ENCODE measurements at places on chromosomes 5 and 9. TPM values are rescaled to one million over a fixed set of nuclear protein-coding genes. Genes with fewer than 3 reads are reported as not detected.

The CCDC152 gene
- total RNA-seq, result 0.23 TPM

The SLC25A2 gene
- total RNA-seq, result not detected

The FBP1 gene
- total RNA-seq, result 1.7 TPM

The SECISBP2 gene
- 42.0 TPM for total RNA-seq

The DDX4 gene
- not detected for total RNA-seq

The ENTPD8 gene
- 0.10 TPM for total RNA-seq

The CACFD1 gene
- total RNA-seq, result 12.3 TPM

- no peak for DNase-seq
These were observed 26.0 kb downstream of the ACTBL2 start for GRCh38 chr5:57456531-57457135.

DNA sequence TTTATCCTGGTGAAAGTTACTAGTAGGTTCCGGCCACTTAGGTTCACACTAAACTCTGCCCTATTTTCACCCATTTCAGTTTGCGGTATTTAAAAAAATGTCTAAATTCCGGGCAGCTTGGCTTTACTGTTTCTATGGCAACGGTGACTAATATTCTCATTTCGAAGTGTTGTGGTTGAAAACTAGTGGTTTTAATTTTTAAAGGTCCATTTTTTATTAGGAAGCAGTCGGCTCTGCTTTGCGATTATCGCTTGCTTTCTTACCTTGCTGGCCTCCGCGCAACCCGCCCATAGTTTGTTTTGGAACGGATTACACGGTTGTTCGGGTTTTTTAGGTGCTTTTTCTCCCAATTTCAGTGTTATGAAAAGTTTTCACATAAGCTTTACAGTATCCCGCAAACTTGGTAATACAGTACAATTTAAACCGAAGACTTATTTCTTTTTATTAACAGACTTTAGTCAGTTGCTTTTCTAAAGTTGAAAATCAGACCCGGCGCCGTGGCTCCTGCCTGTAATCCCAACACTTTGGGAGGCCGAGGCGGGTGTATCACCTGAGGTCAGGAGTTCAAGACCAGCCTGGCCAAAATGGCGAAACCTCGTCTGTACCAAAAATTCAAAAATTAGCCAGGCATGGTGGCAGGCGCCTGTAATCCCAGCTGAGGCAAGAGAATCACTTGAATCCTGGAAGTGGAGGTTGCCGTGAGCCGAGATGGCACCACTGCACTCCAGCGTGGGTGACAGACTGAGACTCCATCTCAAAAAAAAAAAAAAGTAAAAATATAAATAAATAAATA, 1.6 kb downstream of the KDM4C start:
- no peak for DNase-seq

GRCh38 chr5:153276151-153276550, 214.3 kb upstream of the GRIA1 start:
- no peak for DNase-seq

GRCh38 chr5:6082685-6083084, 295.7 kb downstream of the MED10 start:
- DNase-seq, result no peak

GRCh38 chr5:171895081-171895480, 109.5 kb downstream of the SMIM23 start:
- DNase-seq, result no peak

GRCh38 chr5:172450861-172451695, 3.2 kb downstream of the SH3PXD2B start:
- no peak for DNase-seq

DNA sequence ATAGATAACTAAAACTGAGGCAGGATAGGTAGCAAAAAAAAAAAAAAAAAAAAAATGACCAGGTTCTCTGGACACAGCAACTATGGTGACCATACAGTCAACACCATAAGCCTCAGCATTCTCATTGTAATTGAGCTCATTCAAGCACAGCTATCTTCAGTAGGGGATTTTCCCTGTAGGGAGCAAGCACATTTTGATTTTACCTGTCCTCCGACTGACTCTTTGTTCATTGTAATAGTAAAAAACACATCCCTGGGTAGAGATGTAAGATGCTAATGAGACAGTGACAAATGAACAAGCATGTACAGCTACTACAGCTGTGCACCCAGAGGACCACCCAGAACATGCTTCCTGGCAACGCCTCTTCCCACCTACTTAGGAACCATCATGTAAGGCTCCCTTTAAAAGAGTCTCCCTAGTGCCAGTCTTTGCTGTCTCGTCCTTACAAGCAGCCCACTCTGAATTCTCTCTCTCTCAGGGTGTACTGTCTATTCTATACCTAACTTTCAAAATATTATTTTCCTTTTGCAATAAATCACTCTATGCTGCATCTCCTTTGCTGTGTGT, 65.0 kb upstream of the FBXW11 start:
- DNase-seq, result no peak

DNA sequence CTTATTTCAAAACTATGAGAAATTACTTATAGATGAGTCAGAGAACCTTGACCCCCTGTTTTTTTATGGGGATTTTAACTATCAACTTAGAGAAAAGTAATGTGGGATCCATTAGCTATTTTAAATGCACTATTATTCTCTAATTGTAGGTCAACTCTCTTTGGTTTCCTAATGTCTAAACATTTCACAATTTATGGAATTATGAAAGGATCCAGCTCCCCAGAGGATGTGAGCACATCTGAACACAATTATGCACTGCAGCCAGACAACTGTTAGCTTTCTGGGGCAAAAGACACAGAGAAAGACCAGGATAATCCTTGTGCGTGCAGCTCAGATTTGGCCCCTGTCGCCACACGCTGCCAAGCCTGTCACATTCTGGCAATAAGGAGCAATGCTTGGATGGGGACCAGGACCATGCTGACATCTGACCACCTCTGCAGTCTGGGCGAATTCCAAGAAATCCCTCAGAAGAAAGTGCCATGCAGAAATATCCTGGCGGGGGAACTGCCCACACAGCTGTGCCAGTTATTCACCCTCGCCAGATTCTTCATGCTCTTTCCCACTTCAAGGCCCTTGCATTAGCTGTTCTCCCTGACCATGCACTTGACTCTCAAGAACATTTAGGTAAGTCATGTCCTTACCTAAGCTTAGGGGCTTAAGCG, 22.2 kb upstream of the CMBL start:
- no peak for DNase-seq

GRCh38 chr9:2420543-2420942, 201.0 kb upstream of the VLDLR start:
- DNase-seq, result no peak

DNA sequence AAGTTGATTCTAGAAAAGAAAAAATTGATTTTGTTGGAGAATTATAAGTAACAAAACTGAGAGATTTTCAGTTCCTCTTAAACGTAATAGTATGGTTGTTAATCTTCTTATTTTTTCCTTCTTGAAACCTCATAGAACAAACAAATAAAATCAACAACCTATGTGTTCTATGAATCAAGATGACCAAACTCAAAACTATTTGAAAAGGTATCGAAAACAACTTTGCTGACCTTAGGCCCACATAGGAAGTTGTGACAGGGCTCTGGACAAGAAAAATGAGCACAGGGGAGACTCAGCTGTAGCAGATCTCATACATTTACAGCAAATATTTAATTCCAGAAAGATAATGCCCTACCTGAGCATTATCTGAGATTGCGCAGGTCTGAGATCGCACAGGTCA, 169.4 kb upstream of the CCNH start:
- no peak for DNase-seq

GRCh38 chr9:122346478-122347347, 24.1 kb upstream of the PTGS1 start:
- no peak for DNase-seq

DNA sequence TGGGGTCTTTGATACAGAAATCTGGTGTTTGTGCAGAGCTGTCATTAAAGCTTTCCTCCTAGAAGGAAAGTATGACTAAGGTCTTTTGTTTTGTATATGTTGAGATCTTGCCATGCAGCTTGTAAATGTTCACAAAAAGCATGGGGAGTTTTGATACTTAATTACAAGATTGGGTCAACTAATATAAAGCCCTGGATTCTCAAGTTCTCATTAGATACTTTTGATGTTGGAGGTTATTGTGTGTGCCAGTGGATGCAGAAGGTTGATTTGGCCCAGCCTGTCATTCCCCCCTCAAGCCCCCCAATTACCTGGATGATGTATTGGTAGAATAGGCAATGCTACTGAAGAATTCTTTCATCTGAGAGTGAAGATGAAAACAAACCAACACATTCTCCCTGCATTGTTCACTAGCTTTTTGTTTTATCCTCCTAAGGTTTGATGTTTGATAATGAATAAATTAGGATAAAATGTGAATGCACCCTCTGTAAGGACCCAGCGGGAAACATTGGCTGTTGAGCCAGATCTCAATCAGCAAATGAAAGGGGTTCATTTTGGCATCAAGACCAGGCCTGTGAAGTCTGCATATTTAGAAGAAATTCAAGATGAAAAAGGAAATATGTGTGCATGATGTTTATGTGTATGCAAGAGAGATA, 61.9 kb upstream of the ADAMTS19 start:
- no peak for DNase-seq

- no peak for DNase-seq
These were observed 366 bp downstream of the EPB41L4A start for GRCh38 chr5:112418659-112419163.

- DNase-seq, result no peak
These were observed 45.0 kb downstream of the IRF1 start for GRCh38 chr5:132445640-132445923.

GRCh38 chr5:135149956-135150723, 116.1 kb upstream of the PITX1 start:
- DNase-seq, result no peak
